Glomerular endothelial cell (primary cell): ENCODE measurements at places on chromosomes 16 and 17. TPM values are rescaled to one million over a fixed set of nuclear protein-coding genes. Genes with fewer than 3 reads are reported as not detected.

GRCh38 chr16:56203052-56203451, 11.8 kb downstream of the GNAO1 start:
- DNase-seq, result no peak

NPIPB13 gene
- total RNA-seq, result 0.47 and 1.5 TPM in 2 replicates

- DNase-seq, result no peak
These were observed at the start of gene KCNG4 for GRCh38 chr16:84239909-84240308. TSS of gene KCNG4 (minus strand) at chr16:84240012. CDS start at chr16:84237485, 2,527 bp downstream.

DNA sequence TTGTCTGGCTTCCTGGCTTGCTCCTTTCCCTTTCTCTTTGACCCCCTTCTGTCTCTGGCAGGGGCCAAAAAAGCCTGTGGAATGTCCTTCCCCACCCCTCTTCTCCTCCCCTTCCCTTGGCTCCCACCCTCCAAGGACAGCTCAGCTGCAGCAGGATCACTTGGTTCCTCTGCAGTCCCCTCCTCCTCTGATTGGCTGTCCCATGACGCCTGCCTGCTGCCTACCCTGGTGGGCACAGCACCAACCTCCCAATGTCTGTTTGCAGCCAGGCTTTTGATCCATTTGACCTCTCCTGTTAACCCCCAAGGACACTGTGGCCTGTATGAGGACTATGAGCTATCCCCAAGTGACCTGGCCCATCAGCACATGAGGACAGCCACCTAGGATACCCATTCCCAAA, 14.8 kb upstream of the MTMR4 start:
- no peak for DNase-seq

DNA sequence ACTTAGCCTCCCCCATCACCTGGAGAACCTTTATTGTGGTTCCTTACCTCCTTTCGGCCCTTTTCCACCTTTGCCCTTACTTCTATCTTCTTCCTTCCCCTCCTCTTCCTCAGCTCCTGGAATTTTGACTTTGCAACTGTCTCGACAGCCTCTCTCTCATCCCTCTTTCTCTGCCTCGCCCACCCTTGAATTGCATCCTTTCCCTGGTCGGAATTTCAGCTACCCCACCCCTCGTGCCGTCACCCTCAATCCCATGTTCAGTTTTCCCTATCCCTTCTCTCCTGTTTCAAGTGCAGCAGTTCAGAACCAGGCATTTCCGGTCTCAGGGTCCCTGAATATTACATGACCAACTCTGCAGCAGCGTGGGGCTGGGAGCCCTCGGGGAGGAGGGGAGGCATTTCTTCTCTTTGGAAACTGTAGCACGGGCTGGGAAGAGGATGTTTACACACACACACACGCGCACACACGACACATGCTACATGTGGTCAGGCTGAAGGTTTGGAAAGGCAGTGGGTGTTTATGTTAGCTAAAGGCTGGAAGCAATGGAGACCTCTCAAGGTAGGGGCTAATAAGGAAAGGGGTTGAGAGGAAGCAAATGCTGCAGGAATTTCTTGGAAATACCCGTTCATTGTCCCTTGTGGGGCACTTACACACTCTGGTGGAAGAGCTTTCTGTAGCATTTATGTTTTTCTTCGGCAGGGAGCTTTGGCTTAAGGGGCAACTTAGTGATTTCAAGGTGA, 971 bp downstream of the MINK1 start:
- DNase-seq, result no peak

PIK3R6 gene
- 0.10 and 1.2 TPM in 2 replicates for total RNA-seq

LRRC37A gene
- 0.78 and 1.3 TPM in 2 replicates for total RNA-seq

PRCD gene
- 0.58 and 1.8 TPM in 2 replicates for total RNA-seq
